Inflammatory macrophage treated with lipopolysaccharide for 1 hour (primary cell): ENCODE measurements at places on chromosomes 1 and 21.

DNA sequence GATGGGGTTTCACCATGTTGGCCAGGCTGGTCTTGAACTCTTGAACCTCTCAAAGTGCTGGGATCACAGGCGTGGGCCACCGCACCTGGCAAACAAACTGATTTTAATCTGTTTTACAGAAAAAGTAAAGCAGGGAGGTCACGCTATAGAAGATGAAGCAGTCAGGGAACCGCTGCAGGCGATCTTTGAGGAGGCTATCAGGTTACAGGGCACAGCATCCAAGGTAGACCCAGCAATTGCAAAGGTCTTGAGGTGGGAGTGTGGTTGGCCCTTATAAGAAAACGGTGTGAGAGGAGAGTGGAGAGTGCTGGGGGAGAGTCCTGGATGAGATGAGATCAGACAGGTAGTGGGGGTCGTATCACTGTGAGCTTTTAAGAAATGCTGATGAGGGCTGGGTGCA is 2.6 kb upstream of the TMCO4 start:
- DNase-seq: no peak

- DNase-seq: no peak
Measured at GRCh38 chr1:227094249-227094966, 154.3 kb downstream of the COQ8A start.

DNA sequence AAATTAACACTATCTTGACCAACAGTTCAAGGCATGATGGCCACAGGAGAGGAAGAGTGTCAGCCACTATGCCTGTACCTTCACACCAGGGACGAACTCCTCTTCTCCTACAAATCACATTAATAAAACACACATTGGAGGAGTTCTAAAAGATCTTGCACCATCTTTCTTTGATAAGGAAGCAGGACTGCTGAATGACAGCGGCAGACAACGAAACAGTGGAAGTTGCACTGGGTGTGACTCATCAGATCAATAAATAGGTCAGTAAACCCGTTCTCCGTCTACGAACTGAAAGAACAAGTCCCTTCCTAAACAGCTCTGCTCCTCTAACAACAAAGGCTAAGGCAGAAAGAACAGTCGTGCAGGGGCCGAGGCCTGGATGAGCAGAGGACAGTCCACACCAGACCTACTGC is 23.1 kb downstream of the UBE2G2 start:
- DNase-seq: no peak

GRCh38 chr1:94962409-94963265 is 35.7 kb upstream of the CNN3 start:
- peak; percentile 62 for DNase-seq

DNA sequence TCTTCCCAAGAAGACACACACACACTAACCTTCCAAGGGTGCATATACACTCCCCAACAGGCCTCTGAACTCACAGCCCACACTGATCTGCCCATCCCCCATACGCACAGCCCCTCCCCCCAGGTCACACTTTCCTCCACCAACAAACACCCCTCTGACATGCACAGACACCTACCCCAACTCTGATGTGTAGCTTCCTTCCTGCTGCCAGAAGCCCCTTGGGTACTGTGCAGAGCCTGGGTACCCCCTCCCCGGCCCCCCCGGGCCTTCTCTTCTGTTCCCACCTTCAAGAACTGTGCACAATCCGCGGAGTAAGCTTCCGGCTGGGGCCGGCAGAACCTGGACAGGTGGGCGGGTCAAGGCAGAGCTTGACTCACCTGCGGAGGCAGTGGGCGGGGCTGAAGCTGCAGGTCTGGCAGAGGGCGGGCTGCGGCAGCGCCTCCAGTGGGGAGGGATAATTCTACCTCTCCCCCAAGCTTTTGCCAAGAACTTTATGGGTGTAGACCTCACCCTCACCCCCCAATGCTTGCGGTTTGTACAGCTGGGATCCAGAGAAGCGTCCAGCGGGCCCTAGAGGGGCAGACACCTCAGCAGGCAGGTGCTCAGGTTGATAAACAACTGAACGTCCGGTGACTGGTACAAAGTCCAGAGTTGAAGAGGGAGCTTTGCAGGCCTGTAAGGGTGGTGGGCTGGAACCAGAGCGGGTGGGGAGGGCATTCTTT is at the start of gene C1orf210:
C1orf210 (minus strand) TSS at position 313 of the 722 bp plus-strand sequence. CDS start 2,311 bp downstream, outside the sequence.
- no peak for DNase-seq

GRCh38 chr1:205878026-205878425 is 28.1 kb upstream of the PM20D1 start:
- DNase-seq: no peak

DNA sequence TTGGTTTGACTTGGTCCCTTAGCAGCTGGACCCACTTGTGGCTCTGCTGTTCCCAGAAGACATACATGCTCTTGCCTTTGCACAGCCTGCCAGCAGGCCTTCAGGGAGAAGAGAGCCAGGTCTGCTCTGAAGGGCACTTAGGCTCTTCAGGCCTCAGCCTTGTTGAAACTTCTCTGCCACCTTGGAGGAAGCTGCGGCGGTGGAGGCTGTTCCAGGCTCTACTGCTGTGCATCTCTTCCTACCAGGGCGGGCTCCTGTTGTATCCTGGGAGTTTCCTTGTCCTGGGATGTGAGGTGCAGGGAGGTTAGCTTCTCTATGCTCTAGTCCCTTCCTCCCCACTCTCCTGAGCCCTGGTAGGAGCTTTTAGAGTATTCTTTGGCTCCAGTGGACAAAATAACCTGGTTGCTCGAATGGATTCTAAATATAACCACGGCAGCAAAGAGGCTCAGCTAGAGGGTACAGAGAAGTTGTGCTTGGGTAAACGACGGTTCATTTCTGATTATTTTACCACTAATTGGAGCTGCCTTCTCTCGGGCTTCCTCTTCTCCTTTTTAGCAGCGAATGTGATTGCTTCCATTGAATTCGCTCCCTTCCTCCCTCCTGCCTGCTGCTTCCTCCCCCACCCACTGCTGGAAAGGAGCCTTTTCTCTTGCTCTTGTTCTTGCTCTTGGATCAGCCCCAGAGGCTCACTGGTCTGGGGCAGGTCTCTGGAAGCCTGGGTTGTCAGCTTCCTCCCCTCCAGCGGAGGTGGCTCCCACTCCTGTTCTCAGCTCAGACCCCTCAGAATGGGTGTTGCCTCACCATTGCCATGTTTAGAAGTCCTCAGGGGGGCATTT is 126.6 kb upstream of the CACNA1E start:
- DNase-seq: peak; percentile 6

- DNase-seq: no peak
Measured at GRCh38 chr1:214977110-214977509, 105.4 kb upstream of the KCNK2 start.

DNA sequence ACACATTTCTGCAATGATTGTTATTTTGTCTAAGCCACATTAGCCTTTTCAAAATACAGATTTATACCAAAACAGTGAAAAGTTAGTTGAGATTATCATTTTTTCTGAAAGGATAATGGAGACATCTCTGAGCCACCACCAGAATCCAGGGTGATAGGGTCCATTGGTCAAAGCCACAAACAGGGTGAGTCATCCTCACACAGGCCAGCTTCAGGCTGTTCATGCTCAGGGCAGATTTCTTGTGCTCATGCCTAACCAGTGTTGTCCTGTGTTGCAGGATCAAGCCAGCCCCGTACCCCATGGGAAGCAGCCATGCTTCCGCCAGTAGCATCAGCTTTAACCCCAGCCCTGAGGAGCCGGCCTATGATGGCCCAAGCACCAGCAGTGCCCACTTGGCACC is 13.4 kb downstream of the ELOA start:
- no peak for DNase-seq

GRCh38 chr21:42840411-42841155 is 38.8 kb downstream of the WDR4 start:
- no peak for DNase-seq

DNA sequence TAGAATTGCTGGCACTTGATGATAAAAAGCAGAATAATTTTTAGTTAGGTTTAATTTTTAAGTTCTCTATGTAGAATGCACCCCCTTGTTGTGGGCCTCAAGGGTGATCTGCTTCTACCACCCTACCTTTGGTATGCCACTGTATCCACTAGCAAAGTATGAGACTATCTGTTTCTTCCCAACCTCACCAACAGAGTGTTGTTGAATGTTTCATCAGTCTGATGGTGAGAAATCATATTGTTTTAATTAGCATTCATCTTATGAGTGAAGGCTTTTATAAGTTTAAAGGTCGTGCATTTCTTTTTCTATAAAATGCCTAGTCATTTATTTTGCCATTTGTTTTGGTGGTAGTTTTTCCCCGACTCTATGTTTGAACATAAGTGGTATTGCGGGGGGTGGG is 141.0 kb downstream of the MAGI3 start:
- DNase-seq: no peak

GRCh38 chr21:45074818-45075595 is 627 bp downstream of the ADARB1 start:
- peak; percentile 4 for DNase-seq

- DNase-seq: no peak
Measured at GRCh38 chr21:45595574-45596295, 47.8 kb upstream of the PCBP3 start.

DNA sequence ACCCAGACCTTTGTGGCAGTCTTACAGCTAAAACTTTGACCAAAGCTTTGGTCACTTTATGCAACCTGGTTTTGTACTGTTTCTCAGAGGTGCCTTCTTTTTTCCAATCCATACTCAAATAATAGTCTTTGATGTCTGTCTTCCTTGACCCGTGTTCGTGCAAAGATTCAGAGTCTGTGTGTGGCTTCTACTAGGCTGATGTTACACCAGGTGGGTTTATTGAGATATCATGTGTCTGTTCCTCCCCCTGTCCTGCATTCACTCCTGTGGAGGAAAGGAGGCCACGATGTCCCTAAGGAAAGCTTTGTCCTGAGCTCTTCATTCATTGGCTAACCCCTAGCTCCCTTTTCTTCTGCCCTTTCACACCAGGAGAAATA is 15.0 kb upstream of the IKBKE start:
- no peak for DNase-seq

DNA sequence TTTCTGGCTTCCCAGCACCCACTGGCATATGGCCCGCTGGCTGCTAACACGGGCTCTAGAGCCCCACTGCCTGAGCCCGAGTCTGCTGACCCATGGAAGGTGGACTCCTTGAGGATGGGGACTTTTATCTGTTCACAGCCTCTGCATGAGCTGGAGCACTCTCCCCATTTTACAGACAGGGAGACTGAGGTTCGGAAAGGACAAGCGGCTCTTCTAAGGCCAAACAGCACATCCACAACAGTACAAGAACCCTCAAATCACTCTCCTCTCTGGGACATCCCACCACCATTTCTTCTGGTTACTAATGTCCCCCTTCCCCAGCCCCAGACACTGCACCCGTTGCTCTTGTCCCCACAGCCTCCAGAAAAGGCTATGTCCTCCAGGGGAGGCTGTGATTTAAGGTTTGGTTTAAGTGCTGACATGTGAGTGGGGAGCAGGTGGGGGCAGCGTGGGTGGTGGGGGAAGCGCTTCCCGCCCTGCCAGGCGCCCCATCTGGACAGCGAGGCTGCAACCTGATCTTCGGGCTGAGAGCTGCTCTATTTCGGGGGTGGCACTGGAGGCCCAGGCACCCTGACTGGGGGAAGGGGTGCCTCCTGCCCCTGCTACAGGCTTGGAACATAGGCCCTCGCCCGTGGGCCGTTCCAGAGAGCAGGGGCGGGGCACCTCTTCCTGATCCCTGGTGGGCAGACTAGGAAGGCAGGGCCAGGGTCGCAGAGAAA is 104.8 kb upstream of the WNT4 start:
- DNase-seq: no peak
